Stimulated activated CD8-positive, alpha-beta memory T cell treated with anti-CD3 and anti-CD28 coated beads, Interleukin-2, amount 100 ng/mL, for 1 hour (primary cell): ENCODE measurements at places on chromosomes 5 and 9.
A peak's percentile ranks its signal among the peaks of the same experiment; 100 is the strongest.

DNA sequence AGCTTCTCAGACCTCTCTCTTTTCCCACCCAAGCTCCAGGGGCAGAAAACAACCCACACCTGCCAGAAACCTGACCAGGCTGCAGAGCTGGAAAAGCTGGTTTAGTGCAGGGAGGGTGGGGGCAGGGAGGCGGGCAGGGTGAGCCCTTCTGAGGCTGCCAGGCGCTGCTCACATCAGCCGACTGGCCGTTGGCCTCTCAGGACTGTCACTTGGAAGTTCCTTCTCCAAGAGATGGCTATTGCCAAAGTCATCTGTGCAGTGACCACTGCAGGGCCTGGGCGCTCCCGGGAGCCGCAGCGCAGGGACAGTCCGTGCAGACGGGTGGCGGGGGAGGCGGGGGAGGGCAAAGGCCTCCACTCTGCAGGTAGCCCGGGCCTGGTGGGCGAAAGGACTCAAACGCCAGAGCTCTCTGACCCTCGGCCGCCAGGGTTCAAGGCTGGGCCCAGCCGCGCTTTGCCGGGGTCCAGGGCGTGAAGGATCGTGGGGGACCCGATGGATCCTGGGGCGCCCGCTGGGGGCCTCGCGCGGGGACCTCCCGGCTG, 205.0 kb upstream of the IER5L start:
- DNase-seq: no peak

GRCh38 chr5:110356677-110357076, 369.8 kb downstream of the TMEM232 start:
- DNase-seq: no peak

DNA sequence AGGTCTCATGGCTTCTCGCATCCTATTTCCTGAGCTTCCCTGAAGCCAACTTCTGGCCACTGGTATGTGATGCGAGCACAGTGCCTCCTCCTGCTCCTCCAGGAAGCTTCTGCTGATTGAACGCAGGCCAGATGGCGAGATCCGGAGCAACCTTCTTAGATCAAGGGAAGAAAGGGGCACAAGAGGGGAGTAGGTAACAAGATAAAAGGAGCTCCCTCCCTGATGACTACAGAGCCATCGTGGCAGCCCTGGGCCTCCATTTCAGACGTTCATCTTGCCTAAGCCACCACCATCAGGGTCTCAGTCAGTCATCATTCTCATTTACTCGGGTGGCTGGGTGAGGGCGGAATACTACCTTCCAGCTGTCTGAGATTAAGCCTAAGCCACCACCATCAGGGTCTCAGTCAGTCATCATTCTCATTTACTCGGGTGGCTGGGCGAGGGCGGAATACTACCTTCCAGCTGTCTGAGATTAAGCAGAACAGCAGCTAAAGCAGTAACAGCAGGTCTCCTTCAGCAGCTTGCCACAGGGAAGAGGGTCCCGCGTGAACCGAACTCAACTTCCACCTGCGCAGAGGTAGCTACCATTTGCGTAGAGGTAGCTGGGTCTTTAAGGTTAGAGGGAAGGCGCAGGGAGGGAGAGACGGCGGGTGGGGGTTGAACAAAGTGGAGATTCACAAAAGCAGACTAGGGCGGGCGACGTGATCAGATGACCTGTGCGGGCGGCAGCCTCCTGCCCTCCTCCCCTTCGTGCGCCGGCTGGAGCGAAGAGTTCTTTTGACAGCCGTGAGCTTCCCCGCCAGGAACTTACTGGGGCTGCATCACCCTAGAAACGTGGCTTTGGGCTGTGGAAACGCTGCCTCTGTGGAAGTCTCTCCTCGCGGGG, 27.9 kb upstream of the MGAT1 start:
- peak; percentile 41 for DNase-seq

- no peak for DNase-seq
These were observed 275.6 kb upstream of the PAPPA start for GRCh38 chr9:115877852-115878438.

GRCh38 chr9:111961575-111961974, 65.0 kb downstream of the UGCG start:
- DNase-seq: no peak

DNA sequence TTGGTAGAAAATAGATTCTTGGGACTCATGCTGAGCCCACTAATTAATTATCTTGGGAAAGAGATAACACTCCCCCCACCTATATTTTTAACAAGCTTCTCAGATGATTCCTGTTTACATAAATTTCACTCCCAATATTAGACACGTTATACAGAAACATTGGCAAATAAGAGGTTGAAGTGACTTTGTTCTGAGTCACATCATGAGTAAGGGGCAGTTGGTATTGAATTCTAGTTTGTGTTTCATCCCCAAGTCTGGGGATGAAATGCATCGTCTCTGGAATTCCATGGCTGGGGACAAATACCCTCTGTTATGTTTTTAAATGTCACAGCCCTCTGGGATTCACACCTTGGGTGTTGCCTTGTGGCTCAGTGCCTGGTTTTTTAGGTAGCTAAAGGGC, 41.0 kb downstream of the BASP1 start:
- DNase-seq: no peak

GRCh38 chr9:4583001-4583400, 79.1 kb upstream of the PLPP6 start:
- DNase-seq: no peak

GRCh38 chr5:4576161-4576748, 563.9 kb upstream of the ADAMTS16 start:
- DNase-seq: no peak

- DNase-seq: no peak
These were observed 27.1 kb downstream of the LHX6 start for GRCh38 chr9:122201641-122202040.
